ENCODE measurements at places on chromosomes 11 and 22.
A peak's percentile ranks its signal among the peaks of the same experiment; 100 is the strongest.

- DNase-seq: peak; percentile 79
Measured at GRCh38 chr11:2196970-2197770, 25.6 kb upstream of the TH start.

- DNase-seq: no peak
Measured at GRCh38 chr11:78290293-78291176, 101.8 kb downstream of the USP35 start.

GRCh38 chr22:28051787-28052356, 132.8 kb upstream of the PITPNB start:
- peak; percentile 53 for DNase-seq

- DNase-seq: peak; percentile 41
Measured at GRCh38 chr11:12989428-12990161, 19.5 kb upstream of the RASSF10 start.

- DNase-seq: no peak
Measured at GRCh38 chr11:117172724-117173421, 5.7 kb upstream of the SIDT2 start.

DNA sequence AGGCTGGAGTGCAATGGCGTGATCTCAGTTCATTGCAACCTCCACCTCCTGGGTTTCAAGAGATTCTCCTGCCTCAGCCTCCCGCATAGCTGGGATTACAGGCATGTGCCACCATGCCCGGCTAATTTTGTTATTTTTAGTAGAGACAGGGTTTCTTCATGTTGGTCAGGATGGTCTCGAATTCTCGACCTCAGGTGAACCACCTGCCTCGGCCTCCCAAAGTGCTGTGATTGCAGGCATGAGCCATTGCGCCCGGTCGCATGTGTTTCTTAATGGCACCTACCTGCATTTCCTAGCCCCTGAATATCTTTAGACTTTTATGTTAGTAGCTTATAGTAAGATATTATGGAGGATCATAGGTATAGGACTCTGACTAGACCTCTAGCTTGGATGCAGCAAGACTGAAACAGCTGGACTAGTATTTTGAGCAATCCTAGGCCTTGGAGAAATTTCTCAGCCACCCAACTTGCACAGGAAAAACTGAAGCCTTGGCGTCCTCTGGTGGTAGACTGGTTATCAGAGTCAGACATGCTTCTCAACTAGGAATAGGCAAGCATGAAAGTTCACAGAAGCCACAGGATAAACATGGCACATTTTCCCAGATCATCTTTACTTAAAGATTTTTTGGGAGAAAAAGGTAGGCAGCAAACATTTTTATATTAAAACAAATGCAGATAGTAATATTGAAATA, 22.7 kb upstream of the C1QTNF4 start:
- DNase-seq: no peak

GRCh38 chr11:99281331-99281730, 260.6 kb downstream of the CNTN5 start:
- no peak for DNase-seq

DNA sequence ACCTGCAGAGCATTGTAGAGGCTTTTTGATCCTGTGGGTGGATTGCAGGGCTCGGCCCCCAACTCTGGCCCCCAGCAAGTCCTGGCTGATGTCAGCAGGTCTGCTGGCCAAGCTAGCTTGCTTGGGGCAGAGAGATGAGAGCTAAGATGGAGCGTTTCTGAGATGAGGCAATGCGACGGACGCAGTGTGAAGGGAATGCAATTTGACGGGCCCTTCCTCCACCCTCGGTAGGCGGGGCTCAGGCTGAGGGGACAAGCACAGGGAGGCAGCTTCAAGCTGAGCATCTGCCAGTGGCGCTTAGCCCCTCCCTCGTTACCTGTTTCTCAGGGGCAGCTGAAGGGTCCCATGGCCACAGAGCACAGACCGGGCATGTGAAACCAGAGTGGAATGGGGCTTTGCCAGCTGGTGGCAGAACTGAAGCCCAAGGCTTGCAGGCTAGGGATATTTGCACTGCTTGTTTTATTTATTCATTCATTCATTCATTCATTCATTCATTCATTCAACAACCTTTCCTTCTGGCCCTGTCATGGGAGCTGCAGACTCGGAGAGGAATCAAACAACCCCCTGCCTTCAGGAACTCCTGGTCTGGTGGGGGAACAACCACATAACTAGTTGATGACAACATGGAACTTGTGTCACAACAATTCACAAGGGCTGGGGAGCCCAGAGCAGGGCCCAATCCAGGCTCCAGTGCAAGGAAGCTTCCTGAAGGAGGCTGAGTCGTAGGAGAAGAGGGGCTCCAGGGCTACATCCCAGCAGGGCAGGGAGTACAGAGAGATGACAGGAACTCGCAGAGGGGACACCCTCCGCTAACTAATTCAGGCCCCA, 66.8 kb downstream of the THAP12 start:
- no peak for DNase-seq

GRCh38 chr22:49413551-49413950, 414.1 kb downstream of the BRD1 start:
- DNase-seq: no peak

GRCh38 chr11:103623933-103624332, 412.5 kb upstream of the DDI1 start:
- DNase-seq: no peak

- no peak for DNase-seq
Measured at GRCh38 chr11:36121054-36121453, 168.2 kb downstream of the COMMD9 start.

DNA sequence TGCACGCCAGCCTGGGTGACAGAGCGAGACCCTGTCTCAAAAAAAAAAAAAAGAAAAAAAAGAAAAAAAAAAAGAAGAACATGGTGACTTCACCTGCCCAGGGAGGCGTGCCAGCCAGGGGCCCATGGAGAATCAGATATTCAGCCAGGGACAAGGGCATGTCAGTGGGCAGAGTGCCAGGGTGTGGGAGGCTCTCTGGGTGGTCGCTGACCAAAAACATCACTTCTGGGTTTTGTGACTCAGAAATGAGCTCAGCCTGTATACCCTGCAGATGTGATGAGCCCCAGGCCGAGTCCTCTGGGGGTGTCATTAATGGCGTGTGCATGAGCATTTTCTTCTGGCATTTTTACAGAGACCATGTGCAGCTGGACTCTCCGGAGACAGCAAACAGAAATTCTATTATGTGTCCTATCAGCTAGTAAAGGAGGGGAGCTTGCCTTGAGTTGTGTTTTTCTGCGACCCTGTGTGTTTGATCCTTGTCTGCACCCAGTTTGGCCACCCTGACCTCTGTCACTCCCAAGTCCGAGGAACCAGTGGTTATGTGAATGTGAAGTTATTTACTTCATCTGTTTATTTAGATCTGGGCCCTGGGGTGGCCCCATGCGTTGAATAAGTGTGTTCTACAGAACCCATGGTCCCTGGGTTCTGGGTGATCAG, 53.6 kb downstream of the BCR start:
- no peak for DNase-seq

DNA sequence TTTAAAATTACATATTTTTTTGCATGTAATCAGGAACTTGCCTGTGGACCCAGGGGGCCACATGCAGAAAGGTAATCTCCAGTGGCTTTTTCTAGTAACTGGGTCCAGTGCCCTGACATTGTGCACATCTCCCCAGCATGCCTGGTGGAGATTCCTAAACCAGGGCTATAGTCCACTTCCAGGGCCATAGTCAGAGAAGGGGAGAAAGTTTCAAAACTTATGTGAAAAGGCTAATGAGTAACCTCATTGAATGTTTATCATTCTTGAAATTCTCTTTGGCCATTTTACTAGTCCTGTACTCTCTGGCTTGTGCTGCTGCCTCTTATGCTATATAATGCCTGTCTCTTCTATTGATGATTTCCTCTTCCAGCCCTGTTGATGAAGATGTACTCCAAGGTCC, 47.8 kb downstream of the BARX2 start:
- no peak for DNase-seq

- DNase-seq: no peak
Measured at GRCh38 chr11:78208257-78209165, 19.8 kb downstream of the USP35 start.

DNA sequence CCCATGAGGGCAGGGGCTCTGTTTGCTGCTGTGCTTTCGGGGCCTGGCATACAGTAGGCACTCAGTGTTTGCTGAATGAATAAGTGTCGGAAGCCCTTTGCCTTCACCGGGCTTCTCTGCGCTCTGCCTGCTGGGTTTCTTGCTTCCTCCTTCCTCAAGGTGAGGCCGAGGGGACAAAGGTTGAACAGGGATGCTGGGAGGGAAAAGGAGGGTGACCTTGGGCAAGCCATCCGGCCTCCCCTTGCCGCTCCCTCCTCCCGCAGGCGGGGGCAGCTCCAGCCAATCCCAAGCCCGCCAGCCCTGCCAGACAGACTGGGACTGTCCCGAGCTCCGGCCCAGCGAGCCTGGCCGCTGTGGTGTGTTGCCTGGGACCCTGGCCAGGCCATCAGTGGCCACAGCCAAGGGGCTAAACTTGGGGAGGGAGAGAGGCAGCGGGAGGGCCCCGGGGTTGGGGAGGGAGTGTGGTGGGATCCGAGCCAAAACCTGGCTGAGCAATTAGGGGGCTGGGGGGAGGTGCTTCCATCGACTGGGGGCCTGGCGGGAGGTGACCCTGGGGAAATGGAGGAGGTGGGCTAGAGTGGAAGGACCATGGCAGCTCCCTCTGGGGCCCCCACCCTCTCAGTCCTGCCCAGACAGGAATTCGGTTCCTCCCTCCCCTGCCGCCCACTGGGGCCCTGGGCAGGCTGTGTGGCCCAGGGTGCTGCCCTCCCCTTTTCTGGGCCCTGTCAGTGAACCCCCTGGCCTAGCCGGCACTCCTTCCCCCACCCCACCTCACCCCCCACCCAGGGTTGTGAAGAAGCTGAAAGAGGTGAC, 3.4 kb upstream of the RCOR2 start:
- DNase-seq: no peak

GRCh38 chr11:100872951-100873740, 186.1 kb downstream of the ARHGAP42 start:
- no peak for DNase-seq

GRCh38 chr11:66328302-66329144, 7.7 kb downstream of the RIN1 start:
- DNase-seq: peak; percentile 44

DNA sequence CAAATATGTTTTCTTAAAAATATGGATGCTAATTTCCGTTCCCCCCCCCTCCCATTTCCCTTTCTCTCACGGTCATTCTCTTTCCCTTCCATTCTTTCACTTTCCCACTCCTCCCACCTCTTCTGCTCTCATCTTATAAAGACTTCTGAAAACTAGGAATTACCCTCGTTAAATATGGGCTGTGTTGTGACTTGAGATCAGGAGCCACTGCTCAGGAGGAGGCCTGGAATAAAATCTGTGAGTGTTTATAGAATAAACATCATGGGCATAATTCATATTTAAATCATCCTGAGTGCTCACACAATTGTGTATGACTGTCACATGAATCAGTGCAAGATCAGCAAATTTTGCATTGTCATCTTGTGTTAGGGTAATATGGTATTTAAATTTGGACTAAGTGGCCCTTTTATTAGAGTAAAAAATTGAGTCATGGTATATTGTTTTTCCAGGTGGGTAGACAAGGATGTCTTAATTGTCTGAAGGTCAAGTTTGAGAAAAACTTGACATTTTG, 208.0 kb downstream of the DDX10 start:
- DNase-seq: no peak

GRCh38 chr22:17753401-17753989, 20.8 kb downstream of the BID start:
- no peak for DNase-seq

- no peak for DNase-seq
Measured at GRCh38 chr11:112785719-112786118, 175.5 kb upstream of the NCAM1 start.

- no peak for DNase-seq
Measured at GRCh38 chr11:68275721-68276507, 4.1 kb upstream of the C11orf24 start.

GRCh38 chr11:23364076-23364475, 503.8 kb upstream of the CCDC179 start:
- DNase-seq: no peak

- DNase-seq: no peak
Measured at GRCh38 chr11:116454020-116454645, 318.7 kb downstream of the BUD13 start.

DNA sequence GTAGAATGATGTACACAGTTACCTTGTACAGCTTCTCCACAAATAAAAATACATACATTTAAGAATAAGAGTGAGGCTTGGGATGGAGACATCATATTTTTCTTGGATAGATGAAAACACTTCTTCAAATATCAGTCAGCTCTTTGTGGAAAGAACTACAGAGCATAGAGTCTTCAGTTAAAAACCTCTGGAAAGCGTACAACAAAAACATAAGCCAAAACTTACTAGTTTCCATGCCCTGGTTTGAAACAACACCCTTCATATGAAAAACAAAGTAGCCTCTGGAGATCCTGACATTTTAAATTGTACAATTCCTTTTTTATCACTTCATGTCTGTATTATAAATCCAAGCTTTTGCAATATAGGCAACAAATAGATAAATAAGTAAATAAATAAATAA, 7.0 kb upstream of the CEP126 start:
- DNase-seq: no peak

DNA sequence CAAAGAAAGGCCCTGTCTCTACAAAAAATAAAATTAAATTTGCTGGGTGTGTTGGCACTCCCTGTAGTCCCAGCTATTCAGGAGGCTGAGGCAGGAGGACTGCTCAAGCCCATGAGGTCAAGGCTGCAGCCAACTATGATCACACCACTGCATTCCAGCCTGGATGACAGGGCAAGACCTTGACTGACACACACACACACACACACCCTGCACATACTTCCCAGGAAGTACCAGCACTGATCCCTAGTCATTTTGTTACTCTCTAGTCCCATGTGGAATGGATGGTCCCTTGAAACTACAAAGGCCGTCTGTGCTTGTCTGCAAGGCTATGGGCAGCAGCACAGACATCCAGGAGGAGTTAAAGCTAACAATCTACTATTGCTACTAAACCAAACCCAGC, 59.7 kb upstream of the CYP2D6 start:
- no peak for DNase-seq

- DNase-seq: no peak
Measured at GRCh38 chr22:27250886-27251285, 550.7 kb downstream of the MN1 start.

- DNase-seq: no peak
Measured at GRCh38 chr11:44028401-44028800, 19.4 kb upstream of the ACCSL start.

DNA sequence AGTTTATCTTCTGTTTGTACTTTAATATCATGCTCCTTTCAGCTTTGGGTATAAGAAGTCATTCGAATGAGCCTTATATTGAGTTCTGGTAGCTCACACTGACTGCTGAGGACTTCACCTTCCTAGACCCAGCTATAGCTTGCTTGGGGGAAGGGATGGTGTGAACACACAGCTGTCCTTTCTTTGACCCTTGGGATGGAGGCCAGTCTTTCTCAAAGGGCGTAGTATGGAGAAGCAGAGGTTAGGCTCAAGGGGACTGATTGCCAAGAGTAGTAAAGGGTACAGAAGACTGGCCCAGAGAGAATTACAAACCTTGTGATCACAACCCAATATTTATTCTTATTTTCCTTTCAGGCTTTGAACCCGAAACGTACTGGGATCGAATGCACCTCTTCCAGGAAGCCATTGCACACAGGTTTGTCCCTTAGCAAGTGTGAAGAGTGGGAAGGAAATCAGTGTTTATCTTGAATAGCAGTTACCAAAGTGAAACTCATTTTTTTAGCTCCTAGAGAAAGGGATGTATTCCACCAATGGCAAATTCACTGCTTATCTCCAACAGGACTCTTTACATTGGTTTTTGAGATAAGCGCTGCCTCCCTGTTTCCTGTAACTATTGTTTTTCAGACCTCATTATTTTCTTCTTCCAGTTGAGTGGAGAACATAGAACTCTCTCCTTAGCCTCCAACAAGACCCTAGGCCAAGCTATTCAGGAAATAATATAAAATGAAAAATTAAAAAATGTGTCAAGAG, 42.8 kb upstream of the YWHAH start:
- no peak for DNase-seq

GRCh38 chr22:45285263-45286058, 712 bp downstream of the UPK3A start:
- no peak for DNase-seq

Data from NCI-H1105 (cell line).